Cardiac septum (tissue), 1 donor: ENCODE measurements at places on chromosomes 2 and 18.

- no peak for DNase-seq
Measured at GRCh38 chr2:171271386-171271785, 110.7 kb upstream of the TLK1 start.

- DNase-seq: no peak
Measured at GRCh38 chr2:61255580-61256437, 93.8 kb downstream of the C2orf74 start.

- DNase-seq: peak; percentile 55
Measured at GRCh38 chr2:109466674-109467575, 146.8 kb downstream of the SEPTIN10 start.

GRCh38 chr2:209369656-209370055 lies 54.2 kb upstream of the MAP2 start:
- DNase-seq: no peak
